ENCODE measurements at places on chromosomes 7 and 10.

DNA sequence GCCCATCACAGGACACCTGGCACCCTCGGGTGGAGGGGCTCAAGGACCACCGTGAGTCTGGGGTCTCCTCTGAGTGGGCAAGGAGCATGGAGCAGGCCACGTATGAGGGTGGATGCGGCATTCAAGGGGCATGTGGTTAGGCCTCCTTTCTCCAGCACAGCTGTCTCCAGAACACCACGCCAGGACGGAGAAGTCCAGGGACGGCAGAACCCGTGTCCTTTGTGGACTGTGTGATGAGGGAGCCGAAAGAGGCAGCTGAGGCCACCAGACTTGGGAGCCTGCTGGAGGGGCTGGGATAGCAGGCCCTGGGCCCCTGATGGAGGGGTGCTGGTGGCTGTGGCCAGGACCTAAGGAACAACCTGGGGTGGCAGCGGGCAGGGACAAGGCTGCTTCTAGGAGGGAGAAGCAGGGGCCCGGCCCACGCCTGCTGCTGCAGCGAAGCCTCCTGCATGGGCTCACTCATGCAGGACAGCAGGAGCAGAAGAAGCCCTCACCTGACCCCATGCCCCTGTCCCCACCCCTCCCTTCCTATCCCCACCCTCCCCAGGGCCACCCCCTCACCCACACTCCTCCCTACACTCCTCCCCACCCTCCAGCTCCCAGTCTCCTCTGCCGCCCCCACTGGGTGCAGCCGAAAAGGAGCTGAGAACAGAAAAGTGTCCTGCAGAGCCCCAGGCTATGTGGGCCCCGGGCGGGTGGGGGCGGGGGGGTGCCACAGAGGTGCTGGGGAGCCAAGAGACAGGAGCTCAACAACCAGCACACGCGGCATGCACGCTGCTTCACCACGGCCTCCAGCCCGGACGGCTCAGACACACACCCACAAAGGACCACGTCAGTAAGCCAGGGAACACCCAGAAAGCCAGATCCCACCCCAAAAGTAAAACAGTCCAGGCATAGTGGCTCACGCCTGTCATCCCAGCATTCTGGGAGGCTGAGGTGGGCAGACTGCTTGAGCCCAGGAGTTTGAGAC lies 29.7 kb downstream of the ZFAND2A start:
- no peak for DNase-seq

DNA sequence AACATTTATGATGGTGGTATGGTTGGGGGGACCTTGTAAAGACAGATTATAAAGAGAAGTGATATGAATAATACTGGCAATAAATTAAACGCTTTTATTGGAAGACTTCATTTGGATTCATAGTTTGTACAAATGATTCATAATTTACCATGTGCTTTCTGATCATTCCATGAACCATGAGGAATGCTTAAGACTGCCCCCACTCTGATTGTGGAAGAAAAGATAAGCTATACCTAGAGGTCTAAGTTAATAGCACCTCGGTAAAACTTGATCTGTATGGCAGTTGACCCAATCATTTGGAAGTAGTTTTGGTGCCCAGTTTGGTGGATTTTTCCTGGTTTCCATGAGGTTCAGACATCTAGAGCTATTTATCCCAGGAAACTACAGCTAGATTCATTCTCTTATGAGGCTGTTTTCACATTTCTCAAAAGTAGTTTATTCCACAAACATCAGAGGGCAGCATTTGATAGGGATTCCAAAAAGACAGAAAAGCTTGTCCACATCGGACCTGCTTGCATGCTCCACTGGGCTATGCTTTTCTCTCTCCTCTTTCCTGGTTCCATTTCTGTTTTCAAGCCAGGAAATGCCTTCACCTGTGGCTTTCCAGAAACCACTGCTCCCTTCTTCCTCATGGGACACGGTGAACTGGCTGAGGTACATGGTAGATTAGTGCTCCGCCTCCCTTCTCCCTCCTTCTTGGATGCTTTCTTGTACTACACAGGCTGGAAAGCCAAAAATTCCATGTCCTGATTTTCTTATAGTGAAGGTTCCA lies 29.2 kb downstream of the TFAM start:
- peak; percentile 35 for DNase-seq

- DNase-seq = peak; percentile 15
Measured at GRCh38 chr10:86693721-86694369, 25.5 kb downstream of the LDB3 start.

DNA sequence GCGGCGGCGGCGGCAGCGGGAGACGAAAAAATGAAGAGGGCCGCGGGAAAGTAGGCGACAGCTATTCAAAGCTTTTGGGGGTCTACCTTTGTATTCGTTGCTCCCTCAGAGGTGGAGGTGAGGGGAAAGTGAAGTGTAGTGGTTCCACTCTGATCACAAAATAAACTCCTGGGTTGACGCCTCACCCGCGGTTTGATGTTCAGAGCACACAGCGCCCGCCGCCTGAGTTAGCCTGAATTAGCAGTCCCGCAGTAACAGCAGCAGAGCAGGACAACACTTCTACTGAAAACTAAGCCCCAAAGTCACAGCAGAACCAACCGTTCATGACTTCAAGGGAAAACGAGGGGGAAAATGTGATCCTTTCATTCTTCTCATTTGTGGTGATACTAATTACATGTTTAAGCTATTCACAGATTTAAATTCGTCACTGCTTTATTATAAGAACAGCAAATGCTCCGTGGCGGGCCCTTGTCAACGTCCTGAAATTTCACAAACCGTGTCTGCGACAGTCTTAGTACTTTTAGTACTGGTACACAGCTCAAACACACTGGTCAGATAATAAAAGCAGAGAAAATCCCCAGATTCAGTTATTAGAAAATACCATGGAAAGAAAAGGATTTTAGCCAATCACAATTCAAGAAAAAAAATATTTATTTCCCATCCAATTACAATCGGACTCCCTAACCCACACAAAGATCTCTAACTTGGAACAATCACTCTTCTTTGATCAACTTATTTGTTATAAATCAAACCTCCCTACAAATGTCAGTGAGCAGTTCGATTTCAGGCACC lies 563 bp upstream of the JMJD1C start:
- no peak for DNase-seq

GRCh38 chr10:79054203-79055099 lies 14.3 kb upstream of the ZMIZ1 start:
- no peak for DNase-seq

DNA sequence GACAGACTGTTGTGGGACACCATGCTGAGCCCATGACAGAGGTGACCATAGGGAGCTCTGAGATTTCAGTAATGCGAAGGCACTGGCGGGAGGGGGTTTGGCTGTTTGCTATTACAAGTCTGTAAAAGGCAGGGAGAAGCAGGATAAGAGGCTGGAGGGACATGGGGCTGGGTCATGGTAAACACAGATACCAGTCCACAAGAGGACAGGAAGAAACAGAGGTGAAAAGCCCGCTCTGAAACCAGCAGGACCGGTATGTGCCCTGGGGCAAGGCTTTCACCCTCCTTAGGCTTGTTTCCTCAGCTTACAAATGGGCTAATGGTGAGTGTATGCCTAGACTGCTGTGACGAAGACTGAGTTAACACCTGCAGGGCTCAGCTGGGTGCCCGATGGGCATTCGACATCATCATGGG lies 34.1 kb downstream of the ANXA11 start:
- DNase-seq = no peak

- no peak for DNase-seq
Measured at GRCh38 chr10:84755311-84755710, 426.9 kb downstream of the CCSER2 start.

DNA sequence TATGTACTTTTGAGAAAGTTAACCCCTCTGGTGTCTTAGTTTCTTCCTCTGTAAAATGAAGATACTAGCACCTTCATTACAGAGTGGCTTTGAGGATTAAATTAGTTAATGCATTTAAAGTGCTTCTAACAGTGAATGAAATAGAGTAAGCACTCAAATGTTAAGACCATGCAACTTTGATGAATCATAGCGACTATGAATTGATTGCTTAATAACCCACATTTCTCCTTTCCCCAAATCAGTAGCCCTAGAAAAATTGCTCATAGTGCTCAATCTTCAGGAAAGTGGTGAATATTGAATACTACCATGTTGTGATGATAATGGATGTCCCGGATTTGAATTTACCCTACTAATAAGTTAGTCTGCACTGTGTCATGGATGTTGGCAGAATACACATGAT lies 48.1 kb downstream of the CD36 start:
- DNase-seq = no peak

DNA sequence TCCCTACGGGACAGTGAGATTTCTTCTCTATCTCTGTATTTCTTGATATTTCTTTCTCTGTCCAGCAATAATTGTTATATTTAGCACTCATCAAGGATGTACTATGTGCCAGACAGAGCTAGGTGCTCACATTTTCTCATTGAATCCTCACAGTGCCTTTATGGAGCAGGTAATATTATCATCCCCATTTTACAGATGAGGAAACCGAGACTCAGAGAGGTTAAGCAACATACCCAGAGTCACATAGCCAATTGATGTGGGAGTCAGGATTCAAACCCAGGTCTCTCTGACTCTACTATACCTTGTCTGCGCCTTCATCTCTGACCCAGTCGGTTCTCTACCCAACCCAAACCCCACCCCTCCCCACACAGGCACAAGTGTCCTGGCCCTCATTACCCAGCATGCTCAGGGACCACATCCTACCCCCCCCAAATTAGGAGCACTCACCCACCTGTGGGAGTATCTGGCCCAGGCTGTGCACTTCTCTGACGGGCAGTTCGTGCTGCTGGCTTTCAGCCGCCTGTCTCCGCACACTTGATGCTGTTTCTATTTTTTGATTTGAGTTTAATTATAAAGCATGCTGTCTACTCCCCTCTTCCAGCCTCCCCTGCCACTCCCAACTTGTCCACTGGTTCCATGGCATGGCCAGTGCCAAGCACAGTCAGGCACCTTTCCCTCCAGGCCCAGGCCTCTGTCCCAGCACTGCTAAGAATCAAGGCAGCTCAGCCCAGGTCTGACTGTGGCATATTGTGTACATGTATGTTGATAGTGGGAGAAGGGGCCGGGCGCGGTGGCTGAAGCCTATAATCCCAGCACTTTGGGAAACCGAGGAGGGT lies 9.8 kb upstream of the SAMD8 start:
- DNase-seq = no peak

DNA sequence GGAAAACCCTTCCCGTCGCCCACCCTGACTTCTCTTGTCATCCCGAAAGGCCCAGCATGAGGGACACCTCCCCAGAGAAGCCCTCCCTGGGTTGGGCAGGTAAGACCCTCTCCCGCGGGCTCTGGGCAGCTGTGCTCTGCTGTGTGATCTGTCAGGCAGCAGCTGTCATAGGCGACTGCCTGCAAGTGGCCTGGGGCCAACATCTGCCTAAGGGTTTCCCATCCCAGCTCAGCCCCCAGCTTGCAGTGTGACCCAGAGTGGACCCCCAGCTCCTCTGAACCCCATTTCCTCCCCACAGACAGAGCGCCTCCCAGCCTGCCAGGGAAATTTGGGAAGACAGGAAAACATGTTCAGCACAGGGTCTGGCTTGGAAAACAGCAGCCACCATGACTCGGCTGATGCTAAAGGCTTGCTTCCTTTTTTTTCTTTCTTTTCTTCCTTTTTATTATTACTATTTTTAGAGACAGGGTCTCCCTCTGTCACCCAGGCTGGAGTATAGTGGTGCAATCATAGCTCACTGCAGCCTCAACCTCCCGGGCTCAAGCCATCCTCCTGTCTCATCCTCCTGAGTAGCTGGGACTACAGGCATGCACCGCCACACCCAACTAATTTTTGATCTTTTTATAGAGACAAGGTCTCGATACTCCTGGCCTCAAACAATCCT lies 18.3 kb upstream of the TNRC18 start:
- no peak for DNase-seq

GRCh38 chr7:155213385-155213784 lies 84.3 kb upstream of the INSIG1 start:
- no peak for DNase-seq

GRCh38 chr10:117860823-117861222 lies 185.9 kb downstream of the RAB11FIP2 start:
- DNase-seq = no peak

DNA sequence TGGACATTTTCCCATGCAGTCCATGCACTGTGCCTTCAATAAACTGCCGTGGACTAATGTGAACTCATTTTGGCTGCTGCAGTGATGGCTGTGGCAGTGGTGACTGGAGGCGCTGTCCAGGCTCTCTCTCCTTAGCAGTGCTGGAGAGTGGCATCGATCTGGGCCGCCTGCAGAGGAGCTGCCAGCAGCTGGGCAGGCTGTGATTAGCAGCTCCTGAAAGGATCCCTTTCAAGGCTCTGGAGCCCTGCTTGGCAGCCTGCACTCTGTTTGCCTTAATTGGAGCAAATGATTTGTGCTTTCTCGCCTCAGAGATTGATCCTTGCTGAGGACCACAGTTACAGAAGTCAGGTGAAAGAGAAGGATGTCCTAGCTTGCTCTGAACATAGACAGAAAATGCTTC lies 130.1 kb upstream of the VWC2 start:
- DNase-seq = no peak
